Suppressor macrophage treated with lipopolysaccharide for 1 hour (primary cell): ENCODE measurements at places on chromosomes 1 and 21.

GRCh38 chr1:109493805-109494539 is at the start of gene CYB561D1:
TSS of gene CYB561D1 (plus strand) at chr1:109494094. CDS start at chr1:109494140, 46 bp downstream.
- peak; percentile 91 for DNase-seq

- peak; percentile 85 for DNase-seq
Measured at GRCh38 chr1:56249234-56249633, 330.1 kb downstream of the PLPP3 start.

DNA sequence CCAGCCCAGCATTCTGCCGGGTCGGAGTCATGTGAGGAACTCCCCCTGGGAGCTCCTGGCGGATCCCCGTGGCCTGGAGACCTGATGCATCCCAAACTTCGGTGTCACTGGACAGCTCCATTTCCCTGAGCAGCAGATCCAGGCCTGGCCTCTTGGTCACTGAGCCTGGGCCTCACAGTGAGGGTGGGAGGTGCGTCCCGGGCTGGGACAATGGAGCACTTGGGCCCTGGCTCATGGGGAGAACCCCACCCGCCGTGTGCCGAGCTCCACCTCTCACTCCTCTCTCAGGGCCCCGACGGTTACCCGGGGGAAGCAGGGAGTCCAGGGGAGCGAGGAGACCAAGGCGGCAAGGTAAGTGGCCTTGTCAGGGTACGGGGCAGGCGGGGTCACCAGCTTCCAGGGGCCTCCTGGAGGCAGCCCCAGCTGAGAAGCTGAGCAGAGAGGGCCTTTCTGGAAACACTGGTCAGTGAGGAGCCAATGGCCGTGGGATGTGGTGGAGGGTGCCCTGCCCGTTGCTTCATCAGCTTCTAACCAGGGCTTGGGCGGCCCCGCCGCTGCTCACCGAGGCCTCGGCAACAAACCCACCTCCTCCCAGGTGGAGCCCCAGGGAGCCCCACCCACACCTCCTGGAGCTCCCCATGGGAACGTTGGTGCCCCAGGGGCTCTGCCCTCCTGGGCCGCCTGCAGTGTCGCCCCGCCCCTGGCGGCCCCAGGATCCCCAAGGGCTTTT is 19.8 kb downstream of the COL6A2 start:
- no peak for DNase-seq

- DNase-seq: no peak
Measured at GRCh38 chr1:12599657-12600056, 18.4 kb downstream of the DHRS3 start.

DNA sequence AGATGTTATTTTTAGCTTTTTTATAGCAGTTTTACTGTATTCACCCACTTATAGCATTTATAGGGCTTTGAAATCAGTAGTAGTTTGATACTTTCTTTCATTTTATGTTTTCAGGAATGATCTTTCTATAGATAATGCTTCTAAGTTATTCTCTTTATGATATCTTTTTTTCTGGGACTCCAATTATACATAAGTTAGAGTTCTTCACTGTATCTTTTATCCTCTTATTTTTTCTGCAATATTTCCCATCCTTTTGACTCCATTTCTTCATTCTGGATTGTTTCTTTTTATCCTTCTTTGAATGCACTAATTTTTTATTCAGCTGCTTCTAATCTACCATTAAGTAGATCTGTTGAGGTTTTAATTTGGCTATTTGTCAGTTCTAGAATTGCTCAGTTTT is 73.1 kb downstream of the FMN2 start:
- no peak for DNase-seq

- DNase-seq: peak; percentile 65
Measured at GRCh38 chr1:36458910-36459309, 5.3 kb downstream of the MRPS15 start.

DNA sequence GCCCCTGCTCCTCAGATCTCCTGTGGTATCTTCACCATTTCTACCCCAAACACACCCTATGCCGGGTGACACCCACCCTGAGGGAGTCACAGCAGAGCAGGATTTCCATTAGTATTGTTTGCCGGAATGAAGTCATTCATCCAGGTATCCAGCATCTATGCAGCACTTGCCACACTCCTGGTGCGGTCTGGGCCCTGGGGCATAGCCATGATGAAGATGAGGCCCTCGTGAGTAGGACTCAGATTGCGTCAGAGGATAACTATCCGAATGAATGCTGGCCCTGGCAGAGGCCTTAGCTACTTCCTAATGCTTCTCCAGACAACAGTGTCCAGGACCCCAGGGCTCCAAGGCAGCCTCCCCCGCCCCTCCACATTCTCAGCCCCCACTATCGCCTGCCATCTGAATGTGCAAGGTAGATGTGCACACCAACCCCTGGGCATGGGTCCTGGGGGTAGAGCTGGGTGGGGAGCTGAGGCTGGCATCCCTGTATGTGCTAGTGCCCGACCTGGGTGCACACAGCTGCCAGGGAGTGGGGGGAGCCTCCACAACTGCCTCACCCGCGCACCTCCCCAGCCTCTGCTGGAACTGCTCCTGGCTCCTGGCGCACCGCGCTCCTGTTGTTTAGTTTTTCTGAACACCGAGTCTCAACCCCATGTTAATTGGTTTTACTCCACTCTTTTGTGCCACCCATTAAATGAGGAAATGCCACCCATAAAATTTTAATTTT is 25.5 kb upstream of the ZC3H12A start:
- DNase-seq: no peak

GRCh38 chr1:1958071-1958541 is 39.0 kb upstream of the TMEM52 start:
- DNase-seq: no peak

DNA sequence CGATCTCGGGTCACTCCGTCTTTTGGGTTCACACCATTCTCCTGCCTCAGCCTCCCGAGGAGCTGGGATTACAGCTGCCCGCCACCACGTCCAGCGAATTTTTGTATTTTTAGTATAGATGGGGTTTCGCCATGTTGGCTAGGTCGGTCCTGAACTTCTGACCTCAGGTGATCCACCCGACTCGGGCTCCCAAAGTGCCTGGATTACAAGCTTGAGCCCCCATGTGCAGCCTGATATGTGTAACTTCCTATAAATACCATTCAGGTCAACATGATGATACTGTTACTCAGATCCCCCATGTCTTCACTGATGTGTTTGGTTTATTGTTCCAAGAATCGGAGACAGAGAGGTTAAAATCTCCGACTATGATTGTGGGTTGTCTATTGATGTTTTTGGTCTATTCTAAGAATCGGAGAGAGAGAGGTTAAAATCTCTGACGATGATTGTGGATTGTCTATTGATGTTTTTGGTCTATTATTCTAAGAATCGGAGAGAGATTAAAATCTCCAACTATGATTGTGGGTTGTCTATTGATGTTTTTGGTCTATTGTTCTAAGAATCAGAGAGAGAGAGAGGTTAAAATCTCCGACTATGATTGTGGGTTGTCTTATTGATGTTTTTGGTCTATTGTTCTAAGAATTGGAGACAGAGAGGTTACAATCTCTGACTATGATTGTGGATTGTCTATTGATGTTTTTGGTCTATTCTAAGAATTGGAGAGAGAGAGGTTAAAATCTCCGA is 17.0 kb downstream of the C1orf159 start:
- no peak for DNase-seq

GRCh38 chr1:77794550-77794949 is 15.1 kb downstream of the MIGA1 start:
- DNase-seq: no peak

GRCh38 chr1:156797212-156797871 is 19.3 kb downstream of the SH2D2A start:
- peak; percentile 62 for DNase-seq

- DNase-seq: peak; percentile 58
Measured at GRCh38 chr21:16082038-16082816, 352.4 kb downstream of the USP25 start.

DNA sequence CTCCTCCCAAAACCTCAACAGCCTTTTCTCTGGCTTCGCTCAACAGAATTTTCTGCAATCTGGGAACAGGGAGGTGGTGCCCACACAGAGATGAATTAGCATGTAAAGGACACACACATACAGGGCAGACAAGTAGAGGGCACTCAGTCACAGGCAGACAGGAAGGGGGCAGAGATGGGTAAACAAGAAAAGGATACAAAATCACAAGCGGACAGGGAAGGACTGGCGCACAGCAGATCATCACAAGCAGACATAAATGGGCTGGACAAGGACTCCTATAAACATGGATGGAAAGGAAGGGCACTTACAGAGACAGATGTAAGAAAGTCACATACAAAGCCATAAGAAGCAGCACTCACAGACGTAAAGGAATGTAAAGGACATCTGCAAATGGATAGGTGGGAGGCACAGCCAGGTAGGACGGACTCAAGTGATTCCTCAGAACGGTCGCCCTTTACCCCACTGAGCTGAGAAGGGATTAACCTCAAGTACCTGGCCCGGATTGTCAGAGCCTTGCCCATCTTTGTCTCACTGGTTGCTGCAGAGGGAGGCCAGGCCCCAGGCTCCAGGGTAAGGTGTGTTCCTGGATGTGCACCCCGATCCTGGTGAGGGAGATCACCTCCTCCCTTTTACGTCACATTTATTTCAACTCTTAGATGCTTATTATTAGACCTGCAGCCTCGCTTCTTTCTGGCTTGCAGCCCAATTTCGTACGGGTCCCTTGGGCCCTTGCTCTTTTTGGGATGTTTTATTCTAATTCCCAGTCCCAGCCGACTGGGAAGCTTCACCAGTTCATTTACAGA is 836 bp upstream of the PRCC start:
- no peak for DNase-seq

DNA sequence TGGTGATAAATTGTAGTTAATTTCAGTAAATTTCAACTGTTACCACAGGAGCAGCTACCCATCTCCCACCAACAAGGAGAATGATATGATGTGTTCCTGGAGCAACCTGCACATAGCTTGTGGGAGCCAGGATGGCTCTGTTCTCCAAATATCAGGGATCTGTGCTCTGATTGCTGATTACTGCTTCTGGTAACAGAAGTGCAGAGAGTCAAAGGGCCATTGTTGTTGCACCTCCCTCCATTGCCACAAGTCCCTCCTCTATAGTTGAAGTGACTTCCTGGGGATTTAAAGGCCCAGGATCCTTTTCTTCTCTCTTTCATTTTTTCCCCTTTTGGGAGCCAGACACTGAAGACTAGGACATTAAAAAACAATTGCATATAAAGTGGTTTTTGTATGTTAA is 51.6 kb upstream of the HPDL start:
- DNase-seq: no peak

DNA sequence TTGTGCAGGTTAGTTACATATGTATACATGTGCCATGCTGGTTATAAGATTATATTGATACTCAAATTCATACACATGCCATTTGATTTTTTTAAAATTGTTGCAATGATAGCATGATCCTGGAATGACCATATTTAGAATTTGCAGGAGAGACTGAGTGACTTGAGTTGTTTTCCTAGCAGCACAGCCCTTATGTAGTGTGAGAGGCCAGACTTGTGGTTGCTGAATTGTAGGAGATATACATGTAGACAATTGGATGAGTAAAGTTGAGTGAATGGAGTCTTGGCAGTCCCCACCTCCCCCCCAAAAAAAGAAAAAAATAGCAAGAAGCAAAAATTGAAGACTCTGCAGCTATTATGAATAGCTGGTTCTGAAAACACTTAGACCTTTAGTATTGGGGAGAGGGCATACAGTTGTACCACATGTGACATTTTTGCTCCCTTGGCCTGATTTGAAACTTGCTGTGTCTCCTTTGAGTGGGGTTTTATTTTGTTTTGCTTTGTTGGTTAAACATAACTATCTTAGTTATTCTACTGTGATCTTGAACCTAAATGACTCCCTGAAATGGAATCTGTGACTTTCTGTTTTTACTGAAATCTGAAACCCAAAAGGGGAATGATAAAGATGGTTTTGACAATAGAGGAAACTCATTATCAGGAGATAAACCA is 280.3 kb downstream of the HMCN1 start:
- DNase-seq: no peak

DNA sequence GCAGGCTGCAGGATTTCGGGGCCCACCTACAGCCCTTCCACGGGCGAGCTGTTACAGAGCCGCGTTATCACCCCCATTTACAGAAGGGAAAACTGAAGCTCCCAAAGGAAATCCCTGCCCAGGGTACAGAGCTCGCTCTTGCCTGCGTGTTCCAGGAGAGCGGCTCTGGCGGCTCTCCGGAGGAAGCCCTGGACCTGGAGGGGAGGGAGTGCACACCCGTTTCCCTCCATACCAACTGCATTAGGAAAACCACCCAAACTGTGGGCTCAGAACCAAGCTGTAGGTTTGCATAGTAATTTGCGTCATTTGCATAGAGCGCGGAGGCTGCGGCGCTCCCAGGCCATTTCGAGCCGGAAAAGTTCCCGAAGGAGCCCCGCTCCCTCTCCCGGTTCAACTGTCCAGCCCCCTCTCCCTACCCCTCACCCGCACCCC is 24.7 kb upstream of the ADGRB2 start:
- DNase-seq: no peak

GRCh38 chr1:200550367-200550766 is 70.2 kb downstream of the KIF14 start:
- DNase-seq: no peak

DNA sequence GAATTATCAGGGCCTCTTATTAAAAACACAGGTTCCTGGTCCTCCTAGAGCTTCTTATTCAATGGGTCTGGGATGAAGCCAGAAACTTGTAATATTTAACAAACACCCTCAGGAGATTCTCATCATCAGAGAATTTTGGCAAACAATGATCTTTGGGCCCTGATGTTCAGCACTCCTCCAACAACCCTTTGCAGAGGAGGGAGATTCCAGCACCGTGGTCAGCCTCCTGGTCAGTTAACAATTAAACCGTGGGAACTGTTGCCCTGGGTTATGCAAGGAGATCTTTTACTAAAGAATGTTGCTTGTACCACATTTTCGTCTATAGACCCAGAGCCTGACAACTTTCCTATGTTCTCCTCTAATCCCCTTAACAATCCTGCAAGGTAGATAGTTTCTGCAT is 294.4 kb downstream of the PLPP3 start:
- DNase-seq: no peak

DNA sequence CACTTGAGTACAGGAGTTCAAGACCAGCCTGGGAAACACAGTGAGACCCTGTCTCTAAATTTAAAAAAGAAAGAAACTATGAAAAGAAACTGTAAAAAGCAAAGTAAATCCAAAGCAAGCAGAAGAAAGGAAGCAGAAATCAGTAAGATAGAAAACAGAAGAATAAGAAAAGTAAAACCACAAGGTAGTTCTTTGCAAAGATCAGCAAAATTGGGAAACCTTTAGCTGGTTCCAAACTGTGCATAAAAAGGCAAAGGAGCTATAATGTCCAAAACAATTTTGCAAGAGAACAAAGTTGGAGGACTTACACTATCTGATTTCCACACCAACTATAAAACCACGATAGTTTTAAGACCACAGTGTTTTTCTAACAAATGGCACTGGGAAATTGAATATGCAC is 218.8 kb downstream of the RPS6KC1 start:
- DNase-seq: no peak

DNA sequence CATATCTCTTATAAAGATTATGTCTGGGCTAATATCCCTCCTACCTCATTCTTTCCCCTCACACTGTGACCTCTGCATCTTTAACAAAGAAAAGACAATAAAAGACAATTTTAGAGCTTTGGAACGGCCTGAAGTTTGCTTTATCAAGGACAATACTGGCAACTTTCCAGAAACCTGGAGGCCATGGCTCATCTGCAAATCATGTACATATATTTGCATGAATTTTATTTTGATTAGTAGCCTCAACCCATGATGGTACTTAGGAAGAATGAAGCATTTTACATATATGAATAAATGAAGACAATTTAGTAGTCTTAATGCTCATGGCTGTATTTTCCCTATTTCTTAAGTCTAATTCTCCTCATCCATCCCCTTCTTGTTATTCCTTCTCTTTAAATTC is 612.2 kb upstream of the CXADR start:
- DNase-seq: no peak
